ENCODE measurements at places on chromosomes 3 and 15.

GRCh38 chr15:90191794-90192509 lies 9.2 kb upstream of the SEMA4B start:
- peak; percentile 77 for DNase-seq

DNA sequence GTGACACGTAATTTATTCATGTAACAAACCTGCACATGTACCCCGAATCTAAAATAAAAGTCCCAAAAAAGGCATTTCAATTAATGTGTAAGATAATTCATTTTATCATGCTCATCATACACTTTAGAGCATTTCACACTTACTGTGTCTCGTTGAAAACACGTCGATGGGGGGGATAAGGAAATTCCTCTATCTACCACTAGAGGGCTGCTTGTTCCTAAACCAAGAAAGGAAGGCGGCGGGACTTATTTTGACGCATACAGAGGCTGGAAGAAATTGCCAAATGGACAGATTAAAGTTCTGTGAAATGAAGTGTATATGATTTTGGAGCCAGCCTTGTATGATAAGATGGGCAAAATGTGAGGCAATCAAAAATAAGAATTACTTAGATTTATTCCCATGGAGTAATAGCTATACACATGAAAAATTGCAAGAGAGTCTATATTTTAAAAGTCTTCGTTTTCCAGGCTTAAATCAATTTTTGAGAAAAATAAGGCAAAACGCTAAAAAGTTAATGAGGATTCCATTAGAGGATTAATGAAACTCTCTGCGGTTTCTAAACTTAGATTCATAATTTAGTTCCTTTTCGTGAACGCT lies 346.8 kb downstream of the CNTN3 start:
- DNase-seq: no peak

DNA sequence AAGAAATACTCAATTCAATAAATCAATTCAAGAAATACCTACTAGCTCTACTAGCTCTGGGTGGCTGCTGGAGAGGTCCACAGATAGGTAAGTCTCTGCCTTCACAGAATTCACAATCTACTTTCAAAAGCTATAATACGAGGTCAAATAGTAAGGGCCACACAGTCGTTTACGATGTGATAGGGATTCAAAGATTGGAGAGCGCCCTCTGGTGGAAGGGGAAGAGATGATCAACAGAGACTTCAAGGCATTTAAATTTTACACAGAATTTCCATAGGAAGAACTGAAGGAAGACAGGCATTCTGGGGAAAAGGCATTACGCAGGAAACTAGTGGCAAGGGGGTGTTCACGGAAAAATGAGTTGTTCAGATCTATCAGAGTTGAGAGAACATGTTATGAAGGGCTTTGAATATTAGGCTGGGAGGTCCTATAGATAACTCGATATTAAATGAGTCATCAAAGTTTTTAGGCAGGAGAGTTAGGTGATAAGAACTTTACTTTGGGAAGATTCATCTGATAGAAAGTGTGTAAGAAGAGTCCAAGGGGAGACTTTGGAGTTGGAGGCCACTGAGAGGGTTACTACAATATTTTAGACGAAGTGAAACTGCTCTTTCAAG lies 128.8 kb downstream of the FRMD5 start:
- peak; percentile 20 for DNase-seq

DNA sequence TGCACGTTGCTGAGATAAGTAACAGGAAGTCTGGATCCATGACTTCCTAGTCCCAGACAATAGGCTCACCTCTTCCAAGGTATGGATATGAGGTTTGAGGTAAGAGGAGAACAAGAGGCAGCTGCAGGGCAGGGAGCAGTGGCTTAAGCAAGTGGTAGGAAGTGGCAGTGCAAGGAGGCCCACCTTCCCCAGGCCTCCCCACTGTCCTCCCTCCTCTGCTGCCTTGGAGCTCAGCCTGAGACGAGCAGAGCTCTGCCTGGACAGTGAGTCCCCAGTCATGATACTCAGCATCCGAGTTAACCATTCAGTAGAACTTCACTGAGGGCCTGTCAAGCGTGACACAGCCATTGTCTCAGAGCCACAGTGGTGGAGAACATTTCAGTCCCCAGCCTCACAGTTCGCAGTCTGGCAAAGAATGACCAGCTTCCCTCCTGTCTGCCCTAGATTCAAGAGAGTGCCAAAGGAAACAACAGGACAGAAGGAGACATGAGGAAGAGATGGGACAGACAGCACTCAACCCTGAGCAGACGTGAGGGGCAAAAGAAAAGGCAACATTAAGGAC lies 41.4 kb upstream of the BOC start:
- no peak for DNase-seq

- DNase-seq: no peak
These were observed 15.1 kb downstream of the ACVR2B start for GRCh38 chr3:38468765-38469164.

DNA sequence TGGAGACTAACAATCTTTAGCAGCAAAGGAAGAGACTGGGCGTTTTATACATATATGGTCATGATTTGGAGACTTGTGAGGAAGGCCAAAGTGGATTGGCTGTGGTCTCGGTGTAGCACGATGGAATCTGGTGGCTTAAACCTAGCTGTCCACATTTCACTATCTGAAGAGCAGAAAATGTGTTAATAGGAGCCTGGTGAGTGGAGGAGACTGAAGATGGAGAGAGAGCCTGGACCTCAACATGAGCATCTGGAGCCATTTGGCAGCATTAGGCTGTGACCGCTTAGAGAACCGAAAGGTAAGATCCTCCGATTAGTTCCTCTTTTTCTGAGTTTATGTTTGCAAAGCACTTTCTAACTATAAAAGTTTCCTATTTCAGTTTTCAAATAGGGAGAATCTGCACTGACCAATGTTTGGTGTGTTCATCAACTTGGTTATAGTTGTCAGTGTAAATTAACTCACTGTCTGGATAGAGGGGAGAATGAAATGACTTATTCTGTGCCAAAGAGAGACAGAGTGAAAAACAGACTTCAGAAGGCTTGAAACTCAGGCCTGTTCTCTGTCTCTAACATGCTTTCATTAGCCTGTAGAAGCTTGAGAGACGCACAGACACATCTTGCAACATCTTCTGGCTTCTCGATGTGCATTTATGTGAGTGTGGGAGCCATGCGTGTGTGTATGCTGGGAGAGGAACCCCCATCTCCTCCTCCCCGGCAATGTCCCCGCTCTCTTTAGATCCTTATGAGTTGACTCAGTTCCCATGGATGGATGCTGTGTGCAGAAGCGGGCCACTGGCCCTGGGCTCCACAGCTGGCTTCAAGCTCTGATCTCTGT lies 244.7 kb upstream of the TBL1XR1 start:
- no peak for DNase-seq

GRCh38 chr3:126998320-126998719 lies 15.4 kb downstream of the PLXNA1 start:
- no peak for DNase-seq

DNA sequence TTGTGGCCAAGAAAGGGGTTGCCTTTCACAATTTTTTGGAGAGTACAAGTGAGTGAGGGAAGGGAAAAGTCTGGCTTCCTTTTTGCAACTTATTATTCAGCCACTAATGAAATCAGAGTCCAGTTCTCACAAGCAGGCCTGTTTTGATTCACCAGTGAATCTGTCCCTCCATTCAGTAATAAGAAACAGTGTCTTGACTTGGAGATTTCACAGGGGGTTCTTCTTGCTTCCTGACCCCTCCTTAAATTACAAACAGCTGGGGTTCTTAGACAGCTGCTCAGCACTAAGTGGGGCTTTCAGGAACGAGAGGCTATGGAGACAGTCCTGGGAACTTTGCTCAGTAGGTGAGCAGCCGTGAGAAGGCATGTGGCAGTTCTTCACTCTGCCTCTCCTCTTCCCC lies 24.5 kb downstream of the SEMA3G start:
- no peak for DNase-seq

DNA sequence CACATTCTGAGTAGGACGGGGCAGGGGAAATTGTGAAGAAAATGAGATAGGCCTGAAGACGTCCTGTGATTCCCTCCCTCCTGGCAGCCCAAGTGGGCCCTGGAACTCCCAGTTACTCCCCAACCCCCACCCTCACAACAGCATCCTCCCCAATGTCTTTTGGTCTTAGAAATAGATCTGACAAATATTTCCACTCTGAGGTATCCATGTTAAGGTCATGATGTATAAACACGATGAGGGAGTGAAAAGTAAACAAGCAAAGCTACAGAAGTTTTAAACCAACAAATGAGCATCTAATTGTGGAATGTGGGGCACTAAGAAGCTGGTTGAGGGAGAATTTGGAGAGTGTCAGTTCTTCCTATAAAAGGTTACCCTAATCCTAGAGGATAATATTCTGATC lies 103.7 kb upstream of the AADACL2 start:
- DNase-seq: no peak

GRCh38 chr15:98800437-98801233 lies 152.3 kb downstream of the IGF1R start:
- peak; percentile 81 for DNase-seq

- DNase-seq: no peak
These were observed 830.3 kb downstream of the ROBO1 start for GRCh38 chr3:78937475-78937874.

GRCh38 chr3:55893045-55893664 lies 406.0 kb upstream of the WNT5A start:
- no peak for DNase-seq

DNA sequence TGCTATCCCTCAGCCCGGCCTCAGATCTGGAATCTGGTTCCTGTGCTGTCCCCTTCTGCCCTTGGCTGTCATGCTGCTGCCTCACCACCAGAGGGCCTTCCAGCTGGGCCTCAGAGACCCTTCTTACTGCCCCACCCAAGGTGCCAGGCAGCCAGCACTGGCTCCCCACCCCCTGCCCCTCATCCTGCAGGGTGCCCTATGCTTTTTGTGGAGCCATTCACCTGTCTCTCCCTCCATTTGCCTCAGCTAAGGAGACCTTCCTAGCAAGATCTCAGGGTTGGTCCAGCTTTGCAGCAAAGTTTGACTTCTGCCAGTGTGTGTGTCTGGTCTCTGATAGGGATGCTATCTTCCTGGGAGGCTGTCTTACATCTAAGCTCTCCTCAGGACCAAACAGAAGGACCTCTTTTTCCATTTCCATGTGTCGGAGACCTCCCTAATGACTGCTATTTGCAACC lies 1.9 kb upstream of the VWA5B2 start:
- no peak for DNase-seq

- no peak for DNase-seq
These were observed 256.2 kb downstream of the NLGN1 start for GRCh38 chr3:173653781-173654180.

GRCh38 chr3:13122081-13123012 lies 49.1 kb upstream of the IQSEC1 start:
- DNase-seq: no peak

DNA sequence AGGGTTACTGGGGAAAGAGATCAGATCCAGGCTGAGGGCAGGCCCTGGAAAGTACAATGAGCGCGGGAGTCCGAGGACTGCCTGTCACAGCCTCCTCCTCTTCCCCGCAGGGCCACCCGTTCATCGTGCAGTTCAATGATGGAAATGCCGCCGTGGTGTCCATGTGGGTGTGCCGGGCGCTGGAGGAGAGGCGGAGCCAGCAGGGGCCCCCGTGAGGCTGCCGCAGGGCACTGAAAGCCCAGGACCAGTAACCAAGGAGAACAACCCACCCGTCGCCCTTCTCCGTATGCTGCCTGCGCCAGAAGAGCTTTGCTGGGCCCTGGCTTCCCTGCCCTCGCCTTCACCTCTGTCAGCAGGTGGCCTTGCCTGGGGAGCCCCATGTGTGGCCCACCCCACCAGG lies 18.8 kb upstream of the SKOR1 start:
- DNase-seq: no peak

DNA sequence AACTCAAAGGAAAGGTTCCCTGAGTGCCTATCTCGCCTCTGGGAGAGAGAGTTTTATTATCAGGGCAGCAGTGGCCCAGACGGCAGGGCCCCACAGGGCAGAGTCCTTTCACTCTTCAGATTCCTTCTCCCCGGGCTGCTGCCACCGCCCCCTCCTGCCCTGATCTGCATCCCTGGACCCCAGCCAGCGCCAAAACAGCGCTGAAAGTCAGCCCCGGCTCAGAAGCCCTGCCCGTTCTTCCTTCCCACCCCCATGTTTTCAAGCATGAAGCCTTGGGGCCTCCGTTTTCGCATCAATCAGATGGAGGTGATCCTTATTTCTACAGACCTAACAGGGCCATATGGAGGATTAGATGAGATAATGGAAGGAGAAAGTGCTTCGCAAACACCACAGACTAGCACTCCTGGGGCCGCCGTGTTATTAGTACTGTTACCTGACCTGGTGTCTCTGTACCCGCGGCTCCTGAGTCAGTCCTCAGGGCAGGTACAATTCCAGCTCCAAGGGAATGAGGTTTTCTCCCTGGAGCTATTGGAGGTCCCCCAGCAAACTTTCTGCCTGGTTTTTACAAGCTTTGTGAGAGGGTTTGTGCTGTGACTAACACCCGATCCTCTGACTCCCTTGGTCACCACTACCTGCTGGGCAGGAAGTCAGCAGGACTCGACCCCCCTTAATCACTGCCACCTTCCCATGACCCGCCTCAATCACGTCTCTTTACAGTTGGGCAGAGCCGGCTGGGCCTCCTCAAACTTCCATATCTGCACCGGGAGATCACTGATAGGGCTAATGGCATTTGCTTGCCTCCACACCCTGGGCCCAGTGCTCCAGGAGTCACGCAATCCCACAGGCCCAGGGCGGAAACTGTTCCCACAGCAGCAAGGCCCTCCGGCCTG lies 39.5 kb upstream of the TSEN2 start:
- no peak for DNase-seq

DNA sequence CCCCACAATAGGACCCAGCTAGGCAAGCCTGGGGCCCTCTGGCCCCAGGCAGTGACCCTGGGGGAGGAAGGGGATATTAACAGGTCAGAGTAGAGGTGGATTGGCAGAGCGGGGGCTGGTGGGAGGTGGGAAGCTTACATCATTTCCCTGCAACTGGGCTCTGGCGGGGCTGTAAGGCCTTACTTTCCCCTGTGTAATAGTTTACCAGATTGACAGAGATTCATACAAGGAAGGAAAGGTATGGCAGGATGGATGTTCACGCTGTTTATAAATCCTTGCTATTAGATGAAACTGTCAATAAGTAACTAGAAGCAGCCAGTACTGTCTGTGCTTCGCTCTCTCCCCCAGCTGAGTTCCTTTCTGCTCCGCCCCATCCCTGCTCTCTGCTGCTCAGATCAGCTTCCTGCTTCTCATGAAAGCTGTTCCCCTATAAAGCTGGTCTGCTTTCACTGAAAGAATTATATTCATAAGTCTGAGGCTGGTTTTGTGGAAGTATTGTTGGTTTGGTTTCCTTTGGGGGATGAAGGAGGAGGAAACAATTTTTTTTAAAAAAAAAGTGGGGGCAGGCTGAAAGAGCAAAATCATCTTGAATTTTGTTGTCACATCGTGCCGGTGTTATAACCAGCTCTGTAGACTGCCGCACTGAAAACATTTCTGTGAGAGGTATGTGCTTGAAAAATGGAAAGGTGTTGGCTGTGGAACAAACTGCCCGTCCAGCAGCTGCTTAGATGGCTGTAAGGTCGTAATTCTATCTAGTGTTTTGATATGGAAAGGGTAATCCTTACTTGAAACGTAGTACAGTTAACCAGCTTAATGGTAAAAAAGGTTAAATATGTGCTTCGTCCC lies 76.4 kb downstream of the BBX start:
- DNase-seq: peak; percentile 55

Measured in nucleus accumbens (tissue), 56 donors.